Activated naive CD4-positive, alpha-beta T cell treated with anti-CD3 and anti-CD28 coated beads, Interleukin-2, amount 50 U/mL, for 72 hours (primary cell): ENCODE measurements at places on chromosomes 4 and X. TPM values are rescaled to one million over a fixed set of nuclear protein-coding genes. Genes with fewer than 3 reads are reported as not detected.

GRCh38 chrX:129808158-129808828 is 28.5 kb downstream of the SASH3 start:
- no peak for DNase-seq

GRCh38 chrX:39437670-39438441 is 636.6 kb downstream of the MID1IP1 start:
- no peak for DNase-seq

DNA sequence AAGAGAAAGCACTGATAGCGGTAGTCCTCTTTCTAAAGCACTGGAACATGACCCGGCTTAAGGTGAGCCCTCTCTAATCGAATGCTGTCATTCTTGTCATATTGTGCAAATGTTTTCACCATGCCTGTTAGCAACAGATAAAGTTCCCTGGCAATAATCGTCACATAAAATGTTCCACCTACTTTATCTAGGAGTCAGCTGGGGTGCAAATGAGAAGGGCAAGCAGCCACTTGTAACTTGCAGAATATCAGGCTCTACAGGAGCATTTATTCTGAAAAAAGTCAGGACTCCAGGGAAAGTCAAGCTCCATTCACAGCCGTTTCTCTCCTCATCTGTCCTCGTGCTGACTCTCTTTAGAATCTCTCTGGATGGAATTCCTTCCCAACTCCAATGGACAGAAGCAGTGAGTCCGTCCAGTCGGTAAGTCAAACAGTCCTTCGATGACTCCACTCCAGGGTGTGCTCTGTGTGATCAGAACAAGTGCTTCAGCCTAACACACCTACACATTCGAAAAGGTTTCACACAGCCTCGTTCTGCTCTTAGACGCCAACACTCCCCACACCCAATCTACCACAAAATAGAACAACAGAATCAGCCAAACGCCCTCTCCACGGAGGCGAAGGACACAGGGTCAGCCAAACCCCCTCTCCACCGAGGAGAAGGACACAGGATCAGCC is 101.7 kb upstream of the FRG1 start:
- no peak for DNase-seq

- DNase-seq = no peak
These were observed 159.6 kb upstream of the PJA1 start for GRCh38 chrX:69324851-69325250.

- DNase-seq = no peak
These were observed 14.1 kb upstream of the PAPSS1 start for GRCh38 chr4:107734120-107734519.

DNA sequence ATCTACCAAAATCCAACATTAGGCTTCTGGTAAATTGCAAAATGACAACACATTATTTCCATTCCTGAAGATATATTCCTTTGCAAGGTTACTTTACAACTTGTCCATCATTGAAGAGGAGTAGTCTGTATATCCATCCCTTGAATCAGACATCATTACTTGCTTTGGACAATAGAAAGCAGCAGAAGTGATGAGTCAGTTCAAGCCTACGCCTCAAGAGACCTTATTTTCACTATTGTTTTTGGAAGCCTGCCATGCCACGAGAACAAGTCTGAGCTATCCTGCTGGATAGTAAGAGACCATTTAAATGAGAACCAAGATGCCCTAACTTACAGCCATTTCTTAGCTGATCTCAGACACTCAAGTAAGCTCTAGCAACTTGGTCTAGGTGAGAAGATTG is 246.0 kb upstream of the HHIP start:
- DNase-seq = no peak

DNA sequence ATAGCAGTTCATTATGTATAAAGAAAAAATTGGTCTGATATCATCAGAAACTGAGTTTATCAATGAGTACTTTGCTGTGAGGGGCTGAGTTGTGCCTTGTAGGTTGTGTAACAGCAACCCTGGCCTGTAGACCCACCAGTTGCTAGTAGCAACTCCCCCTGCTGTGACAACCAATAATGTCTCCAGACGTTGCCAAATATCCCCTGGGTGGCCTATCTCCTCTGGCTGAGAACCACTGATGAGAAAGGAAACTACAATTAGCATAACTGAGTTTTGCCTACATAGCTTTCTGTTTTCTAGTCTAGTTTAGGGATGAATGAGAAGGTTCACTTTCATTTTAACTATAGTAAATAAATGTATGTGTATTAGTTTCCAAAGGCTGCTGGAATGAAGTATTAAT is 234.1 kb downstream of the CPE start:
- no peak for DNase-seq

- no peak for DNase-seq
These were observed 35.9 kb downstream of the SLC9A6 start for GRCh38 chrX:136021160-136021559.

GRCh38 chr4:47913330-47913729 is 1.1 kb downstream of the NFXL1 start:
- DNase-seq = no peak

GRCh38 chr4:168475745-168476144 is 4.5 kb downstream of the DDX60L start:
- no peak for DNase-seq

DNA sequence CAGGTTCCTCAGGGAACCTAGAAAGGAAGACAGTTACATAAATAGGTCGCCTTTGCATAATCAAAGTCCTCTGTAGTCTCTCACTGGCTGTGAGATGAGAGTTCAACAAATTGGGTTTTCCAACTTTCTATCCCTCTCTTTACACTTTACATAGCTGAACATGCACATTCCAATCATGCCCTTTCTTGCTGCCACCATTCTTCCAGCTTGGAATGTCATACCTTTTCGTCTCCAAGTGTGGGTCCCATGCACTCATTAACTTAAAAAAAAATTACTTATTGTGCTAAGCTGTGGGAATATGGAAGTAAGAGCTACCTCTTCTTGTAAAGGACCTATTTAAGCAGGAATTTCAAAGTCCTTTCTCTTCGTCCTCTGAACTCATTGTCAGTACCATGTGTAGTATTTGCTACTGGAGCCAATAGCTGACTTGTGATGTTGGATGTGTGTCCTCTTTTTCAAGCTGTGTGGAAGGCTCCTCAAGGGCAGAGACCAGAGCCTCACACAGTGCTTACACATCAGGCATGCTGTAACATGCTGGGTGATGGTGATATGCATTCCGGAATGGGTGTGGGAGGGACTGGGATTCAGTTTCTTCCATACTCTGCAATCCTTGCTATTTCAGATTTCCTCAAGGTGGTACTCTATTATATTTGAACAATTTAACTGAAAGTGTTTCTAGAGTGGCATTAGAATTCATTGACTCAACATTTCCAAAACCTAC is 7.1 kb downstream of the ENOPH1 start:
- DNase-seq = no peak

DNA sequence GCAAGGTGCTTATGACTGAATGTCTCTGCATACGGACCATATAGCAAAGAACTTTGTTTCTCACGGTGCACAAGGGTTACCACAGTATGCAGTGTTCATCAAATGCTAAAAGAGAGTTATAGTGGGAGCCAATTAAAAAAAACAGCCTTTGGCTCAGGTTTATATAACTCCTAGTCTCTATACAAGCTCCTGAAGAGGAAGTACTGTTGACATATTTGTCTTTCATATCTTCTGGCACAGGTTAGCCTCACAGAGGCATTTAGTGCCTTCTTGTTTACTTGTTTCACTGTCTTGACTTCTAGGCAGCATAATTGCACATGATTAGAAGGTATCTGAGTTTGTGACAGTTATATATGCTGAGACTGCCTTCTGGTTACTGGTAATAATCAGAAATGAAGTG is 158.8 kb upstream of the FAM47C start:
- no peak for DNase-seq

- no peak for DNase-seq
These were observed 54.5 kb upstream of the EXOC1L start for GRCh38 chr4:55765070-55765469.

- DNase-seq = no peak
These were observed 696.3 kb downstream of the PCDH7 start for GRCh38 chr4:31416498-31416897.

- no peak for DNase-seq
These were observed 4.9 kb downstream of the FRAS1 start for GRCh38 chr4:78061939-78062570.

Gene MAGEA2
- not detected for total RNA-seq

Gene MAGEC3
- not detected for total RNA-seq
